ENCODE measurements at places on chromosomes 7 and 10. TPM values are rescaled to one million over a fixed set of nuclear protein-coding genes. Genes with fewer than 3 reads are reported as not detected.
A peak's percentile ranks its signal among the peaks of the same experiment; 100 is the strongest.

HABP2 gene
- total RNA-seq = not detected

GRCh38 chr10:71138166-71138830, 74.1 kb upstream of the UNC5B start:
- no peaks in the 10 kb centered on the region for H3K4me1 ChIP-seq
- H3K36me3 ChIP-seq = no peaks in the 10 kb centered on the region
- no peak overlapping the region for H3K27ac ChIP-seq
- no peaks in the 10 kb centered on the region for H3K27me3 ChIP-seq
- DNase-seq = no peak
- H3K4me3 ChIP-seq = no peak overlapping the region

GRCh38 chr10:29370097-29371092, 81.5 kb downstream of the LYZL1 start:
- H3K27me3 ChIP-seq = no peaks in the 10 kb centered on the region
- H3K4me3 ChIP-seq = no peak overlapping the region
- no peak overlapping the region for H3K27ac ChIP-seq
- no peaks in the 10 kb centered on the region for H3K36me3 ChIP-seq
- no peak for DNase-seq

DNA sequence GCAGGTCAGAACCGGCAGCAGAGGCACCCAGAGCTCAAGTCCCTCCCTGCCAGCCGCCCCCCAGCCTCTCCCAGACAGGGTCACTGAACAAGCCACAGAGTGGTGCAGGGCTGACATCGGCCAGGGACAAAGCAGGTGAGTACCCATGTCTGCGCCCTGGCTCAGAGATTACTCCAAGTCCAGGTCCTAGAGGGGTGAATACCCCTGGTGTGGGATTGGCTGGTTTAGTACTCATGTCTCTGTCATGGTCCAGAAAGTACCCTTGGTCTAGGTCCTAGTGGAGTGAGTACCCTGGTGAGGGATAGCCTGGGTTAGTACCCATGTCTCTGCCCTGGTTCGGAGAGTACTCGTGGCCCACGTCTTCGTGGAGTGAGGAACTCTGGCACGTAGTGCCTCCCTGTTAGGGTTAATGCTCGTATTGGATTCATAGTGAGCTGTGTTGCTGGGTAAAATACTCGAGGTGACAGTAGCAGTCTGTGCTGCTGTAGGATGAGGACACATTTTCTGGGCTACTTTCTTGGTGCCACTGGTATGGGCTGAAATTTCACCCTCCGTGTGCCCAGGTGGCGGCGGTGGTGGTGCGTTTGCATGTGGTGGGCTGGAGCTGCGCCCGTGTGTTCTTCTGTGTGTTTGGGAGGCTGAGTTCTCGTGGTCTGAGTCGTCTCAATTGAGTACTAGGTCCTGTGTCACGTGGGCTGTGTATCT, 25.5 kb upstream of the KNDC1 start:
- no peak overlapping the region for H3K4me3 ChIP-seq
- H3K4me1 ChIP-seq = no peaks in the 10 kb centered on the region
- H3K36me3 ChIP-seq = no peaks in the 10 kb centered on the region
- no peaks in the 10 kb centered on the region for H3K27me3 ChIP-seq

- H3K4me1 ChIP-seq = no peaks in the 10 kb centered on the region
- DNase-seq = no peak
- H3K4me3 ChIP-seq = no peak overlapping the region
- no peaks in the 10 kb centered on the region for H3K36me3 ChIP-seq
Measured at GRCh38 chr10:90591629-90592028, 266.2 kb downstream of the HTR7 start.

- H3K4me1 ChIP-seq = peaks cover 44% of the 10 kb centered on the region
- peak; percentile 63 for DNase-seq
- H3K36me3 ChIP-seq = peaks cover 32% of the 10 kb centered on the region
- H3K27ac ChIP-seq = peak overlapping the region; percentile 96
- no peaks in the 10 kb centered on the region for H3K27me3 ChIP-seq
Measured at GRCh38 chr7:23467291-23467805, 2.9 kb downstream of the IGF2BP3 start.

ECHDC3 gene
- not detected for total RNA-seq

DNA sequence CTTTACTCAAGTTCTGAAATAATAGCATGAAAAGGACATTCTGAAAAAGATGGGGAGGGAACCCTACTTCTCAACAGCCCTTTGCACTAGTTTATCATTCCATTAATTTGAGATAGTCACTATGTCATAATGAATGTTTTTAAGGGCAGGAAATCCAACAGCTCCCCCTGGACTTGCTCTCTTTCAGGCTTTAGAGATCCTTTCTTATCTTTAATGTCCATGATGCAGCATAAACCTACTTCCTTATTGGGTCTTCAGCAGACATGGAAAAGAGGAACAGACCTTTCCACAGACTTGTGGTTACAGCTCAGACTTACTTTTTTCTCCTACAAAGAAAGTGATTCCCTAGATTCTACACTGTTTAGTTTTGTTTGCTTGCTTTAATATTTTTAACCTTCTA, 87.3 kb downstream of the IDE start:
- no peaks in the 10 kb centered on the region for H3K27me3 ChIP-seq
- H3K4me3 ChIP-seq = no peak overlapping the region
- H3K27ac ChIP-seq = no peak overlapping the region

- H3K36me3 ChIP-seq = peaks cover 19% of the 10 kb centered on the region
- peaks cover 62% of the 10 kb centered on the region for H3K4me1 ChIP-seq
- no peak overlapping the region for H3K27ac ChIP-seq
- H3K27me3 ChIP-seq = no peaks in the 10 kb centered on the region
- DNase-seq = no peak
Measured at GRCh38 chr7:158811894-158812293, 17.4 kb downstream of the ESYT2 start.

DNA sequence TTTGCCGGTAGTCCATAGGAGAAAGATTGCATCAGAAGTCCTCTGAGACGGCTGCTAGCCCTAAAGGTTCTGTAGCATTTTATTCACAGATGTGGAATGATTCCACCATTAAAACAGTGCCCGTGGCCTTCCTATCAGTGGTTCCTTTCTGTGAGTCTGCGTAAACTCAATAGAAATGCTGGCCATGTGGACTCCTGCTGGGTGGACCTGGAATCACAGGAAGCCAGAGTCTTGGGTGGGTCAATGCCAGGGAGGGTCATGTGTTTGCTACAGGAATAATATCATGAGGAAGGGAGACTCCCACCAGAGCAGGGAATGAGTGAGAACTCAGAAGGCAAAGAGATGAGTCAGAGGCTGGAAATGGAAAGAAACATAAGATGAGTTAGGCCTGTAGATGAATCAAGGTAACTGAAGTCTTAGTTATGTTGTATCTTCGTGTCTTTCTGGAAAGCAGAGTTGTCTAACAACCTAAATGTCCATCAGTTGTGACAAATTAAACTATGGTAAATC, 410.4 kb upstream of the AUTS2 start:
- H3K36me3 ChIP-seq = no peaks in the 10 kb centered on the region
- H3K27ac ChIP-seq = peak overlapping the region; percentile 33
- H3K4me1 ChIP-seq = peaks cover 56% of the 10 kb centered on the region
- DNase-seq = no peak
- no peaks in the 10 kb centered on the region for H3K27me3 ChIP-seq

DNA sequence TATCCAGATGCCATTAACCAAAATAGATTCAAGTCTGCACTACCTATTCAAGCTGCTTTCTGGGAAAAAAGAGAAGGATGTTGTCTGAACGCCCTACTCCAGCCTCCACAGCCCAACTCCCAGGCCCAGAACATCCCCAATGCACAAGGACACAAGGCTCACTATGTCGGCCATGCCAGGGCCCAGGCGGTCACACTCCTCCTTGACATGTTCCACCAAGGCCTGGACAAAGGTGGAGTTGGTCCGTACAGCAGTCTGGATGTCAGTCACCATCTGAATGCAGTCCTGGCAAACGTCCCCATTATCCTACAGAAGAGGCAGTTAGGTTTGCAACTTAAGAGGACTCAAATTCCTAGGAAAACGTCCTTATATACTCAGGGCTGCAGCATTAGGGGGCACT, 23.2 kb downstream of the PSAP start:
- H3K4me1 ChIP-seq = peaks cover 8% of the 10 kb centered on the region
- H3K27me3 ChIP-seq = no peaks in the 10 kb centered on the region
- no peak overlapping the region for H3K4me3 ChIP-seq
- peaks cover 31% of the 10 kb centered on the region for H3K36me3 ChIP-seq
- H3K27ac ChIP-seq = no peak overlapping the region

DNA sequence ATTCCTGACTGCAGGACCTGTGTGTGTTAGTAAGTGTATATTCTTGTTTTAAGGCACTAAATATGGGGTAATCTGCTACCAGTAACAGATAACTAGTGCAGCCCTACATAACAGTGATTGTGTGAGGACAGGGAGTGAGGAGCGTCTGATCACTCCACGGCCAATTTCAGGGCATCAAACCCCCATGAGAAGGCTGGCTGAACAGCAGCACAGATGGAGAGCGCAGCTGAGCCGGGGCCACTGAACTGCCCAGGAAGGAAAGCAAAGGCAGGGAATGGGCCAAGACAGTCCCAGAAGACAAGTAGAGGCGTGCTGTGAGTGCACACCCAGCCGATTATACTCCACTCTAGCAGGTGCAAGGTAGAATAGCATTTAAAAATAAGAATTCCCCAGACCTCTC, 157.1 kb upstream of the CHST15 start:
- H3K4me3 ChIP-seq = no peak overlapping the region
- H3K4me1 ChIP-seq = peaks cover 5% of the 10 kb centered on the region
- no peak overlapping the region for H3K27ac ChIP-seq
- no peaks in the 10 kb centered on the region for H3K36me3 ChIP-seq
- no peaks in the 10 kb centered on the region for H3K27me3 ChIP-seq
- DNase-seq = no peak

DNA sequence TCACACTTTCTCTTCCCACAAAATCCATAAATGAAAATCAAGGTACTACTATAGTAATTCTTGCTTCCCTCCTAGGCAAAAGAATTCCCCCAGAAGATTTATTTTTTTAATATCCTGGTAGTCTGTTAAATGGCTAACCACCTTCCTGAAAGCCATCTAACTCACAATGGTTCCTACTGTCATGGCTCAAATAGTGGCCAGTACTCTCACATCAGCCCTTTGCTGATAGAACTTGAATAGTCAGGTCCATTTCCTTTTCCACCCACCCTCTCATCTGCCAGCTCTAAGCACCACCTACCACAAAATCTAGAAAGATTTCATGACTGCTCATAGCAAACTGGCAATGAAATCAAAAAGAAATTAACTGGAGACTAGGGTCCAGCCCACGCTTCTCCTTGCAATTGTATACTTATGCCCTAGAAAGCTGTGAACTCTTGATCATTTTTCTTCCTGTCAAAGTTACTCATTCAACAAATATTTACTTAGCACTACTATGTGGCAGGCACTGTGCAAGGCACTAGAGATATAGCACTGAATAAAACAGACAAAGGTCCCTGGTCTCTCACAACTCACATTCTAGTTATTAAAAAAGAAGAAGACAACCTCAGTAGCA, 60.4 kb downstream of the ARMH3 start:
- no peaks in the 10 kb centered on the region for H3K27me3 ChIP-seq
- no peak for DNase-seq
- no peaks in the 10 kb centered on the region for H3K36me3 ChIP-seq
- H3K4me3 ChIP-seq = no peak overlapping the region
- no peaks in the 10 kb centered on the region for H3K4me1 ChIP-seq

DNA sequence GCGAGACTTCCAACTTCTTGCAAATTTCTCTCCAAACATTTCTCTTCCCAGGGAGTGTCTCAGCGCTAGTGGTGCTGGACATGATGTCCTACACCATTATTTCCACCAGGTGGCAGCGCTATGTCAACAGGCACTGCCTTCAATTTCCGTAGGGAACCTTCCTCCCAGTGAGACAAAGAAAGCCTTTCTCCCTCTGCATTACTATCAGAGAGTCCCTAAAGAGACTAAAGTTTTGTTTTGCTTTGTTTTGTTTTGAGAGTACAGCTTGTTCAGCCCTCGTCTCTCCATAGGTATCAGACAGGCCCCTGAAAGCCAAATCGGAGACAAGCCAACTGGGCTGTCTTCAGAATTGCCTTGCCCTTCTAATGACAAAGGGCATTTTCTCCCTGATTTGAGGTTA, 44.2 kb upstream of the GGCT start:
- H3K36me3 ChIP-seq = no peaks in the 10 kb centered on the region
- peak; percentile 72 for DNase-seq
- no peak overlapping the region for H3K27ac ChIP-seq
- H3K4me1 ChIP-seq = peaks cover 12% of the 10 kb centered on the region
- H3K27me3 ChIP-seq = no peaks in the 10 kb centered on the region
- no peak overlapping the region for H3K4me3 ChIP-seq

C10orf53 gene
- not detected for total RNA-seq

- no peak overlapping the region for H3K4me3 ChIP-seq
- H3K27ac ChIP-seq = no peak overlapping the region
- no peaks in the 10 kb centered on the region for H3K36me3 ChIP-seq
Measured at GRCh38 chr7:132106491-132106890, 469.8 kb downstream of the PLXNA4 start.

TRIM50 gene
- total RNA-seq = not detected

SCART1 gene
- 6.9 TPM for total RNA-seq

All from Karpas-422 (cell line).